ENCODE measurements at places on chromosomes 16 and 17. TPM values are rescaled to one million over a fixed set of nuclear protein-coding genes. Genes with fewer than 3 reads are reported as not detected.

The NPIPB8 gene
- not detected for polyA plus RNA-seq

The KCNJ2 gene
- polyA plus RNA-seq, result 0.75 TPM

The TEKT5 gene
- polyA plus RNA-seq, result 0.26 TPM

The NPIPA3 gene
- 1.9 TPM for polyA plus RNA-seq

The EVI2B gene
- 0.76 TPM for polyA plus RNA-seq

The CNEP1R1 gene
- polyA plus RNA-seq, result 7.3 TPM
